ENCODE measurements at places on chromosomes 16 and 17.

- no peak for DNase-seq
These were observed 82.8 kb downstream of the CNGB1 start for GRCh38 chr16:57888128-57888527.

GRCh38 chr17:67521775-67522069, 144.6 kb downstream of the PITPNC1 start:
- DNase-seq, result no peak

DNA sequence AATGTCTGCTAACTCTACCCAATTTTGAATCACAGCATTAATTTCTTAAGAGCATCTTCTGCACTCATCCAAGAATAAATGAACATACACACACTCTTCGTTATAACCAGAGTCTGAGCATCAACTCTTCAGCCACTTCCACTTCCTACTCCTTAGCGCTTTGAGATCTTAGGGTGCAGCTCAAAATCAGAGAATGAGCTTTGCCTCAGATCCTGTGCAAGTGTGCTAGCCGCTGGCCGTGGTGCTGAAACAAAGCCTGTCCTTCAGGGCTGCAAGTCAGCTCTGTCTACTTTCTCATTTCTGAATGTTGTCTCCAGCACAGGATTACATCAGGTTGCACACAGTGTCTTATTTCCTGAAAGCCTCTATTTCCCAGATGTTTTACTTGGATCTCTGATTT, 165.4 kb downstream of the AIPL1 start:
- DNase-seq, result no peak

GRCh38 chr16:85134076-85134788, 22.0 kb upstream of the CIBAR2 start:
- no peak for DNase-seq

DNA sequence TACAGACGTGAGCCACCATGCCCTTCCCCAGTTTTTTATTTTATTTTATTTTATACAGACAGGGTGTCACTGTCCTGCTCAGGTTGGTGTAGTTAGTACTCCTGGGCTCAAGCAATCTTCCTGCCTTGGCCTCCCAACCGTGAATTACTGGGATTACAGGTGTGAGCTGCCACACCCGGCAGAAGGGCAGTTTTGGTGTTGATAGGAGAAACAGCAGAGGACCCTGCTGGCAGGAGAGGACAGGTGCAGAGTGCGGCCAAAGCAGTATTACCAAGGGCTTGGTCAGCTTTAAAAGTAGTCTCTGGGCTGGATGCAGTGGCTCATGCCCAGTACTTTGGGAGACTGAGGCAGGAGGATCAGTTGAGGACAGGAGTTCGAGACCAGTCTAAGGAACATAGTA, 22.9 kb downstream of the FOXK2 start:
- DNase-seq, result no peak

Data from NCI-H2081 treated with DMSO at 0.1 percent for 48 hours (cell line).